ENCODE measurements at places on chromosomes 12 and 14.

DNA sequence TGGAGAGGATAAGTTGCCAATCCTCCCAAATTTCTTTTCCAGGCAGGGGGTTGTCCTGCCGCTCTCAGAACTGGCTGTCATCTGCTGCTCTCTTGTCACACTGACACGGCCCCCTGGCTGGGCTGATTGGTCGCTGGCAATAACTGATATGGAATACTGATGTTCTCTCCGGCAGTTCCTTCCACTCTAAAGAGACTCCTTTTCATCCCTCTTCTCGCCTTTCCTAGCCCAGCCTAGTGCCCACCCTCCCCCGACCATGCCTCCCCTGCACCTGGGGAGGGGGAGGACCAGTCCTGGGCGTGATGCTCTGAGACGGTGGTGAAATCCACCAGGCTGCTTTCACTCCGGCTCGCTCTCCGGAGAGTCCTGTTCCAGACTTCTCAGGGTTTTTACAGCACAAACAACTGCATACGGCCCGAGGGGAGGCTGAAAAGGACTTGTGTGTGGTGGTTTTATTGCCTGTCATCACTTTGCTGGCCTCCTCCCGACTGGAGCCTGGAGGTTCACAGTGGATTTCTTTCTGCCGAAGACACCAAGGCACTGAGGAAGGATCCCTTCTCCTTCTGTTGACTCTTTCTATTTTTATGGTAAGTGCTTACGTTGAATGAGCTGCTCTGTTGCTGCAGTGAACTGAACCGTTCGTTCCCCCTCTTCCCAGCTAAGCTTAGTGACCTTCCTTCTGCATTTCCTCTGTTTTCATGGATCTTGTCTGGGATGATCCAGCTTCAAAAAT lies at the start of gene ANO4:
TSS of gene ANO4 (plus strand) at position 336 of the 733 bp plus-strand sequence. CDS start 107,010 bp downstream, outside the sequence.
- DNase-seq = no peak

DNA sequence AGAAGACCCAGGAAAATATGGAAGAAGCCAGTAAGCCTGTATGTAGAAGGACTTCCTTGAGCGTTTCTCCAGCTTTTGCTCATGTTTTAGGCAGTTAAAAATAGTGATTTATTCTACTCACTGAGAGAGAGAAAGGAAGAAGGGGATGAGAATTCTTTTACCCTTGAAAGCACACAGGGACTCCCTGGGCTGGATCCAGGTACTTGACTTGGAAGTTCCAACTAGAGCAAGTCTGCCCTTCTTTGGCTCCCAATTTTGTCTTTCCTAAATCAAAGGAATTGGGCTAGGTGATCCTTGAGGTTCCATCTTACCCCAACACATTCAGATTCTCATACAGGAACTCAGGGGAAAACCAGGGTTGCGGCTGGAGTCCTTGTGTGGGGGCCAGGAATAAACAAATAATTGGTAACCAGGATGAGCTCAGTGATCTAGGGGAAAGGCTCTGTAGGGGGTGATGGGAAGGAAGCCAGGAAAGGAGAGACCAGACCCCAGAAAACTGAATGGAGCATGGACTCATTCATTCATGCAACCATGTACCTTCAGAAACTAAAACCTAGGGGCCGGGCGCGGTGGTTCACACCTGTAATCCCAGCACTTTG lies 11.5 kb upstream of the ITGA5 start:
- DNase-seq = no peak

DNA sequence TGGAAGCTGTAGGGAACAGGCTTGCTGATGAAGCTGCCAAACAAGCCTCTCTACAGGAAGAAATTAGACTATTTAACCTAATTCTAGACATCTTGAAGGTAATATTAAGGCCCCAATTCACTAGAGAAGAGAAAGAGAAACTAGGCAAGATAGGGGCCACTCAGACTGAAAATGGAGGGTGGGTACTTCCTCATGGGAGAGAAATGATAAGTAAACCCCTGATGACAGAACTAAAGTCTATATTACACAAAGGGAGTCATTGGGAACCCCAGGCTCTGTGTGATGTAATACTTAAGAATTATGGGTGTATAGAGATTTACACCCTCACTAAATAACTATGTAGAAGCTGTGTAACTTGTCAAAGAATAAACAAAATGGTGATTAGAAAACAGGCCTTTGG lies 64.3 kb downstream of the APOBEC1 start:
- DNase-seq = no peak

DNA sequence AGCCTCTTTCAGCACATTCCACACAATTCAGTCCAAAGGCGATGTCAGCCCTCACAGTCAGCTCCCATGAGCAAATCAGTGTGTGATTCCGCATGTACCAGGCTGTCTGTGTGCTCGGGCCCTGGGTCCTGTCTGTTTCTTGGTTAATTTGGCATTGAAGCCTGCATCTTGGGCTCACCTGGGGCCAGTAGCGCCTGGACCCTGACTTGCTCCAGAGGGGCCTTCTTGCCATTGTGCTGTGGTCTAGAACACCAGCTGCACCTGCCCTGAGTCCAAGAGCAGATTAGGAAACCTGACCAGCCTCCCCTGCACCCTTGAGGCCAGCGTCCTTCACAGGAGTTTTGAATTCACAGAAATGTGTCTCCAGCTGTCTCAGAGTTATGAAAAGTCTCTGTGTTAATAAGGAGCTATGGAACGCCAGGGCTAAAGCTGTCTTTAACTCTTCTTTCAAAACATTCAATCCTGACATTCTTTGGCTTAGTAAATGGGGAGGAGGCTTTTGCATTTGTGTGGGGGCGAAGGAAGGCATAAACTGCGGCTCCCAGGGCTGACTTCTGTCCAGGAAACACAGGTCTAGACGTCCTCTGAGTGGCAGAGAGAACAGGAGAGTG lies 102.2 kb downstream of the ARF6 start:
- DNase-seq = no peak

DNA sequence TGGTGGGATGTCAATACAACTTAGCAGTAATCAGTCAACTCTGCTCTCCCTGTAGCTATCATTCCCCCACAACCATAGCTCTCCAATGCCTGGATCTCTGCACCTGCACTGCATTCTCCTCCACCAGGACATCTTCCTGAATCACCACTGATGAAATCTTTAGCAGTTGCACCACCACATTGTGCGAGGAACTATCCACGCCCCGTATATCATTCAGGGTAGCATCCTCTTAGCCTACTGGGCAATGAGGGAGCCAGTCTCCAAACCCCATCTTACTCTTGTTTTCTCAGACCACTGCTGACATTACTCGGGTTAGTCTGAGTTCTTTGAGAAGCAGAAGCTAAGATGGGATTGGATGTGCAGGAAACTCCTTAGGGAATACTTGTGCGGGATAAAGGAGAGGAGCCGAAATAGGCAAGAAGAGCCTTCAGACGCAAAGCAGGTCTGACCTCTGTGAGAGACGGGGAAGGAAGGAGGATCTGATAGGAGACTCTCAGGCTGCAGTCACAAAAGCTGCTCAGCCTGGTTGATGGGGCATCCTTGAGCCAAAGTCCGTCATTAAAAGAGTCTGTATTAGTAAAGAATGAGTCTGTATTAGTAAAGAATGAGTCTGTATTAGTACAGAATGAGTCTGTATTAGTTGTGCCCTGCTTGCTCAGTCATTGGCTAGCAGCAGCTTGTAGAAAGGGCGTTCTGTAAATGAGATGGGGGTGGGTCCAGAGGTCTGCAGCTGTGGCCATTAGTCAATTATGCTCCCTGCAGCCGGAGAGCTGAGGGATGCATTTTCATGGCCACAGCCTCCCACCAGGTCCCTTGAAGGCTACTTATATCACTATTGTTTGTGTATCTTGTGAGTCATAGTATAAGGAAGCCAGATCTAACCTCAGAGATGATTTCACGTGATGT lies 49.6 kb upstream of the RASSF3 start:
- DNase-seq = no peak

- no peak for DNase-seq
These were observed 1493.1 kb upstream of the FLRT2 start for GRCh38 chr14:84036840-84037239.

GRCh38 chr12:57730336-57731067 lies 8.0 kb downstream of the AGAP2 start:
- DNase-seq = no peak

DNA sequence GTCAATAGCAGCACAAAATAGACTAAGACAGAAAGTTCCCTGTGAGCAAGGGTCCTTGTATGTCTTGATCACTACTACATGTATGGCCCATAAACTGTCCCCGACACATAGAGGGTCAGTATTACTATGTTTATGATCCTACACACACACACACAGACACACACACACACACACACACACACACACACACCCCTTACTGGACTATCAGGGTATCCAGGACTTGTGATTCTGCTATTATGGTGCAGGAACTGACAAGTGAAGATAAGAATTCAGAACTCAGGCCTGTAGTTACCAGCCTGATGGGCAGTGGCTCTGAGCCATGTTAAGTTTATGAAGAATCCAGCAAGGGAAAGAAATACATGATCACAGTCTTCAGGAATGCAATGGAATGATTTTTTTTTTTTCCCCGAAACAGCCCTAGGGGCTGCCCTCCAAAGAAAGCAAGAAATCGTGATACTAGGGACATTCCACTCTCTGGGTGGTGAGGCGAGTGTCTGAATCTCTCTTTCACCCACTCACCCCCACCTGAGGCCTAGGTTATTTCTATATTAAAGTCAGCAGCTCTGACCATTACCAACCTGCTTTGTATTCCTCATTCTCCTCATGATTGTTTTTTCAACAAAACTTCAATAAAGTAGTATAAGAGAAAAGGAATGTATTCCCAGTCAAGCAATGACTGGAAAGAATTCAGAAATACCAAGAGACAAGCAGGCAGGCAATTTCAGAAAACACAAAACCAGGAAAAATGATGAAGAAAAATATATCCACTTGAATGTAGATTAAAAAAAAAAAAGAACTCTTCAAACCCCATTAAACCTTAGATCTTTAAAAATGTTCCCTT lies 105.8 kb downstream of the AVPR1A start:
- DNase-seq = no peak

DNA sequence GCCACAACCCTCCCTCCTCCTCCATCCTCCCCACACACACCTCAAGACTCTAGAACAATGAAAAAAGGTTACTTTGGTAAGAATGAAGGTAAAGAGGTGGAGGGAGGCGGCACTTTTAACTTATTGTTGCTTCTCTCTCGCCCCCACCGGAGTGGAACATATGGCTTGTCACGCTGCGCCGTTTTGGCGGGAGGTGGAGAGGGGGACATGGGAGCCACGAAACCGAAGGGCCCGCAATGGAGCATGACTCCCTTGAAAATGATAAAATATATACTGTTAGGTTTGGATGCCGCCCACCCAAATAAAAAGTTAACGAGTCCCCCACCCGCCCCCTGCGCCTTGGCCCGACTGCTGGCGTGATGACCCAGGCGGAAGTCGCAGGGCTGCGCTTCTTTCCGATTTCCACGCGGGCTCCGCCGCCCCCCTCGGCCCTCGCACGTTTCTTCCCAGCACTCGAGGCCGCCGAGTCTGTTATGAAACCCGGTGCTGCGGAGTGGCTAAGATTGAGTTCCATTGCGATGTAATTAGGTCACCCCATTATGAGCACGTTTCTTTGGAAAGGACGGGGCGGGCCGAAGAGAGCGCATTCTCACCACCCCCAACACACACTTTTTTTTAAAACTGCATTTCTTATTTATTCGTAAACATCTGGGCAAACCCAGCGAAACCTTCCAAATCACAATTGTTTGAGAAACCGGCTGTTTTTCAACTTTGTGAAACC lies 1.4 kb upstream of the ZFP36L1 start:
- peak; percentile 71 for DNase-seq

GRCh38 chr14:95758331-95758730 lies 44.4 kb upstream of the TCL1A start:
- DNase-seq = no peak

GRCh38 chr12:119258556-119258955 lies 76.0 kb upstream of the CCDC60 start:
- no peak for DNase-seq

DNA sequence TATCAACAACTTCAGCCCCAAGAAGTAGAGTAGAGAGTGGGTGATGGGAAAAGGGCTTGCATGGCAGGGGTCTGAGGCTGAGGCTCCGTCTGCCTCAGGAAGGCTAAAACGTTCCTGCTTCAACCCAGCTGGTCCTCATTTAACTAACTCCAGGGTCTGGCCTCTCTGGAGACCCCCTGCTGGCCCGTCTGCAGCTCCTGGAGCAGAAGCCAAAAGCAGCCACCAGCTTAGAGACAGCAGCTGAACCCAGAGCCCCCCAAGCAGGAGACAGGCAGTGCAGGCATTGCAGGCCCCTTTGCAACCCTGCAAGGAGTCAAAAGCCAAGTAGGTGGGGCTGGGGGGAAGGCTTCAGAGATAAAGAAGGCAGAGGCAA lies 25.1 kb upstream of the LTBP2 start:
- DNase-seq = no peak

GRCh38 chr12:113802966-113803758 lies 163.0 kb downstream of the RBM19 start:
- DNase-seq = no peak

GRCh38 chr12:121903202-121903601 lies 14.6 kb downstream of the PSMD9 start:
- no peak for DNase-seq

DNA sequence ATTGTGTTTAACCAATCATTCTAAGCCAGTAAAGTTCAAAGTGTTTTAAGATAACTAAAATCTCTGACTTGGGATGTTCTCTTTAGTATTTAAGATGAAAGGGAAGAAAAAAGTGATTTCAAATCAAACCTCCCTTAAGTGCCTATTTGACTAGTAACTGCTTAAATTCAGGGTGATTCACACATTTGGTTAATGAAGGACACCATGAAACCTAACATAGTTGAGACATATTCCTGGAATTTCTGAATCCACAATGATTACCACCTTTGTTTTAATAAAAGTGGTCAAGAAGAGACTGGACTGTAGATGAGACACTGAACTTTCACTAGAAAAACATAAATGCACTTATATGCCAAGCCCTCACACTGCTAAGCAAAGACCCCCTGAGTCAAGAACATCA lies 138.7 kb downstream of the MED13L start:
- no peak for DNase-seq

- DNase-seq = no peak
These were observed 181.0 kb downstream of the ADGRD1 start for GRCh38 chr12:131134523-131135310.

- DNase-seq = no peak
These were observed 68.9 kb downstream of the ALG10B start for GRCh38 chr12:38385486-38385885.

DNA sequence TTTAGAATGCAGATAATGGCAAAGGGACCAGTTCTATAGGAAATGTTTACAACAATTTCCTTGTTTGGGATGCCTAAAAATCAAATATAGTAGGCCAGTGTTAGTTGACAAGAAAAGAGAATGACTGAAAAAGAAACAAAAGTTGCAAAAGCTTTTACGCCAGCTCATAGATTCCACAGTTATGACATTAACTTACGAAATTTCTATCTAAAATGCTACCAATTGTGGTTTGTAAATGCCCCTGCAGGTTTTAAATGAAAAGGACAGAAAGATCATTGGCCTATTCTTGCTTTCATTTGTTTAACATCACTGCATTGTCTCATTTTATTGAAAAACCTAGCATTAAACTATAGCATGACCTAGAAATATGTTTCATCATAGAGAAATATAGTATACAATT lies 345.8 kb downstream of the CCDC91 start:
- no peak for DNase-seq

DNA sequence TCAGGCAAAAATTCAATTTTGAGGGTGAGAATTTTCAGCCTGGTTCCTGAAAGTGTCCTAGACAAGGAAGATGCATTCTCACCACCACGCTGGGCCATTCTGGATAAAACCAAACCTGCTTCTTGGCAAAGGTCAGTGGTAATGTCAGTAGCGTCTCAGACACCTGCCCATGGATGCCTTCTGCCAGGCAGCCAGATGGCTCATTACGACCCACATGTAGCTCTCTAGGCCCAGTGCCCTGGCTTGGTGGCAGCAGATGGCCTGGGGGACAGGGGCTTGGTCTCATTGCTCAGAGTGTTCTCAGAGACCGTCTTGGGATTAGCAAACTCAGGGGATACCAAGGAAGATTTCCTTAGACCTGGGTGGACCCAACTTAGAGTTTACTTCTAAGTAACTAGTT lies 105.1 kb downstream of the ARF6 start:
- no peak for DNase-seq
